Hematopoietic multipotent progenitor cell treated with erythropoietin and hydrocortisone succinate and interleukin-3 and kit ligand, for 8 days (in vitro differentiated cells): ENCODE measurements at places on chromosomes 7 and 10.

GRCh38 chr10:132547421-132547861, 9.9 kb downstream of the INPP5A start:
- no peak for DNase-seq

DNA sequence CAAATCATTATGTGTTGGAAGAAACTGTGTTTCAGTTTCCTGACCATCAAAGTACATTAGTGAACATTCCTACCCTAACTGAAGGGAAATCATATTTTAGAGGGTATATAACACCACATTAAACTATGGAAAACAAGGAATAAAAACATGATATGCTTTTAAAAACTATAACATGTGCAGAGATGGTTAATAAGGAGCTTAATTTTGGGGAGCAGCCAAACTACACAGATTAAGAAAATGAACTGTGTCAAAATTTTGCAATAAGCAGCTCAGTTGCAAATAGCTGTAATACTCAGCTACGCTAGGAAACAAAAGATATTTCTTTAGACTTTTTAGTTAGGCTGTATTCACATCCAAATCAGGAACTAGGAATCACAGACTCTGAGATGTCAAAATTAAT, 1115.7 kb upstream of the CELF2 start:
- no peak for DNase-seq

DNA sequence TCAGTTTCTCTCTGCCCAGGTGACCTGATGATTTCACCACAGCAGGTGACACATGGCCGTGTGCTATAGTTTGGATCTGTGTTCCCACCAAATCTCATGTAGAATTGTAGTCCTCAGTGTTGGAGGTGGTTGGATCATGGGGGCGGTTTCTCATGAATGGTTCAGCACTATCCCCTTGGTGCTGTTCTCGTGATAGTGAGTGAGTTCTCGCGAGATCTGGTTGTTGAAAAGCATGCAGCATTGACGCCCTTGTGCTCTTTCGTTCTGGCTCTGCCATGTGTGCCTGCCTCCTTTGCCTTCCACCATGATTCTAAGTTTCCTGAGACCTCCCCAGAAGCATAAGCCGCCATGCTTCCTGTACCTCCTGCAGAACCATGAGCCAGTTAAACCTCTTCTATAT, 85.2 kb upstream of the C1QL3 start:
- DNase-seq: no peak

DNA sequence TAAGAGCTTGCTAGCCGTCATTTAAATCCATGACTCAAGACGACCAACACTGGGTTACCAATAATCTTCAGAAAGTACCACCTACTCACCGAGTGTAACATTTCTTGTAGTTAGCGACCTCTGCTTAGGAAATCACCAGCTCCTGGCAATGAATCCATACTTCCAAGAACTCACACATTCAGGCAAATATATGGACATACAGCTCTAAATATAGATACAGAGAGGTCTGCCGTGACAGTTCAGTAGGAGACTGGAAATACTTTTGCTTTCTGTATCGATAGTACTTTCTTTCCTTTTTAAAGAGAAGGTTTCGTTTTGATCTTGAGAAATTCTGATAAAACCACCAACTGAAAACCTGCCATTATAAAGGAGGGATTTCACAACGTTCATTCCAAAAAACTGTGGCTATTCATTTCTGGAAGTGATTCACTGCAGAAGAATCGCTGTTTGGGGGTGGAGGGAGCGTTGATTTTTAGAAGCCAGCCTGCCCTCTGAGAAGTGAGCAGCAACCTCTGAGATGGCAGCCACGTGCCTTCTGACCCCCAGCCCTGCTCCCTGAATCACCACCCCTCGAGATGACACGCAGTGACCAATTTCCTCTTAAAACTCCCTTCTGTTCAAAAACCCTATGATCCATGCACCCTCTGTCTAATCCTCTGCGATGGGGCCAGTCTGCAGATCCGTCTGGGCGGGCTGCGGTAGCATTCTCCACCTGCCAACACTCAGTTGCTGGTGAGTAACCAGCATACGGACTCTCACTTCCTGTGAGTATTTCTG, 179.0 kb upstream of the KLF14 start:
- peak; percentile 63 for DNase-seq

DNA sequence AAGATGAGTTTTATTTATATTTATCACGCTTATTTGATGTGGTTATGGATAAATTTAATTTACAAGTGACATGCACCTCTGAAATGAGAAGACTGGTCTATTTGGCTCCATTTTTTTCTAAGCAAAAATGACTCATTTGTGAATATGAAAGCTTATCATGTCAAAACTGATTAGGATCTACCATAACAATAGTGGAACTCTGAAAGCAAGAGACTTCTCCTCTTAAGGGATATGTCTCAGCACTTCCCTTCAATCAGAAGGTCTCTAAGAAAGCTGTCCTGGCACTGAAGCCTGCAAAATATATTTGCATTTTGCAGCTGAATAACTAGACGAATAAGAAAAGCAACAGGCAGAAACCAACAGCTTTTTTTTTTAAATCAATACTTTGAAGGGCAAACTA, 12.7 kb downstream of the FAS start:
- DNase-seq: no peak

DNA sequence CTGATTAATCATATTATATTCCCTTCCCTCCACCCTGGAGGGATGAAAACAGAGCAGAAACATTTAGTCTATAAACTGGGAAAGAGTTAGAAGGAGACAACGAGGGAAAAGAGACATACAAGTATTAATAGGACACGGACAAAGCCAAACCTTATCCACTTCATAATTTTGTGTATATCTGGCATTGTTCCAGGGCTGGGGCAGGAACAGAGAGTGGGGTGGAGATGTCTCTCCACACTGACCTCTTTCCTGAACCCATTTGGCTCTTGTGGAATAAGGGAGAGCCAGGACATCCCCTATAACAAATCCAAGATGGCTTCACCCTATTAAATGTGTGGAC, 43.7 kb upstream of the TSPAN33 start:
- DNase-seq: no peak

- no peak for DNase-seq
Observed at GRCh38 chr10:71191551-71192076, 20.8 kb upstream of the UNC5B start.

DNA sequence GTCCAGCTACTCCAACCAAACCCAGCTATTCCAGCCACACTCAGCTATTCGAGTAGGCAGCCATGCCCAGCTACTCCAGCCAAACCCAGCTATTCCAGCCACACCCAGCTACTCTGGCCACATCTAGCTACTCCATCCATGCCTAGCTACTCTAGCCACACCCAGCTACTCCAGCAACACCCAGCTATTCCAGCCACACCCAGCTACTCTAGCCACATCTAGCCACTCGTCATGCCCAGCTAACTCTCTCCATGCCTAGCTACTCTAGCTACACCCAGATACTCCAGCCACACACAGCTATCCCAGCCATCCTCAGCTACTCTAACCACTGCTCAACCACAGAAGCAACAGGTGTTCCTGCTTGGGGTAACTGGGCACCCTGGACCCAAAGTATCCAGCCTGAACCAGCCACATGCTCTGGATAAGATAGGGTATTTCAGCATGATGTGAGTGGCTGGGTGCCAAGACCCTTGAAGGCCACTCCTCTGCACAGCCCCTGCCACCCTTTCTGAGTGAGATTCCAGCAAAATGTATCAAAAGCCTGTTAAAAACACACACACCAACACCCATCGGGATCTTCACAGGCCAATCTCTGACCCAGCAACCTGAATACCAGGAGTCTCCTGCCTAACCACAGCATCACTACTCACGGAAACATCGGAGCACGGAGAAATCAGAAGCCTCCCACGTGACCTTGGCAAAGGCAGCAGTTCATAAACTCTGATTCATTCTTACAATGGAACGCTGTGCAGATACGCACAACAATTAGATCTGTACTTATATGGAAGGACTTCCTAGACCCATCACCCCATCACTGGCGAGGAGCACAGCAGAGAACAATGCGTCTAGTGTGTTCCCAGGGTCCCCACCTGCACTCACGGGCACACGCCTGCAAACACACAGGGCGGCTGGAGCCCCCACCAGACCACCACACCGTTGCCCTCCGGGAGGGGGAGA, 51.8 kb upstream of the DNAAF5 start:
- DNase-seq: no peak

GRCh38 chr7:151209588-151209987, 700 bp downstream of the H2BK1 start:
- no peak for DNase-seq

- DNase-seq: no peak
Observed at GRCh38 chr7:78543976-78544375, 745.4 kb downstream of the PHTF2 start.

- DNase-seq: no peak
Observed at GRCh38 chr10:4312051-4312835, 513.8 kb upstream of the AKR1E2 start.

DNA sequence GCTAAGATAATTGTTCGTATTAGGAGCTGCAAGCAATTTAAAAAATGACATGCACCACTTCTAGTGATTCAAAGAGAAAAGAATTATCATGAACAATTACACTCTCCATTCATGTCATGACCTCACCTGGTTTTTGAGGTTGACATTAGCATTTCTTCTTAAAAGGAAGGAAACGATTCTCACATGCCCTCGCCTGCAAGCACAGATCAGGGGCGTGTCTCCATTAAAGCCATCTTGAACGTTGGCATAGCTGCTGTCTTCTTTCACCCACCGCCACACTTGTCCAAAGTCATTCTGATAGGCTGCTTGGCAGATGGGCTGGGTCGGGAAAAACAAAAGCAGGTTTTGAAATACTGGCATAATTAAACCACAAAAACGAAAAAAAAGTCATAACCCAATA, 19.9 kb downstream of the ANKRD22 start:
- no peak for DNase-seq

DNA sequence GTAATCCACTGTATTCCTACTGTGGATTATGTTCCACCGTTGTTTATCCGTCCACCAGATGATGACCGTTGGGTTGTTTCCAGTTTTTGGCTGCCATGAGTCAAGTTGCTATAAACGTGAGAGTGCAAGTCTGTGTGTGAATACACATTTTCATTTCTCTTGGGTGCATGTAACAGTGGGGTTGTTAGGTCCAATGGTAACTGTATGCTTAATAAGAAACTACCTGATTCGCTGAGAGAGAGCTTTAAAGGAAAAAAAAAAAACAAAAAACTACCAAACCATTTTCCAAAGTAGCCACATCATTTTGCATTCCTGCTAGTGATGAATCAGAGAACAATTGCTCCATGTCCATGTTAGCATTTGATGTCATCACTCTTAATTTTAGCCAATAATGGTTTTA, 15.9 kb downstream of the UBN2 start:
- DNase-seq: no peak

- no peak for DNase-seq
Observed at GRCh38 chr7:13949445-13949844, 40.0 kb downstream of the ETV1 start.

DNA sequence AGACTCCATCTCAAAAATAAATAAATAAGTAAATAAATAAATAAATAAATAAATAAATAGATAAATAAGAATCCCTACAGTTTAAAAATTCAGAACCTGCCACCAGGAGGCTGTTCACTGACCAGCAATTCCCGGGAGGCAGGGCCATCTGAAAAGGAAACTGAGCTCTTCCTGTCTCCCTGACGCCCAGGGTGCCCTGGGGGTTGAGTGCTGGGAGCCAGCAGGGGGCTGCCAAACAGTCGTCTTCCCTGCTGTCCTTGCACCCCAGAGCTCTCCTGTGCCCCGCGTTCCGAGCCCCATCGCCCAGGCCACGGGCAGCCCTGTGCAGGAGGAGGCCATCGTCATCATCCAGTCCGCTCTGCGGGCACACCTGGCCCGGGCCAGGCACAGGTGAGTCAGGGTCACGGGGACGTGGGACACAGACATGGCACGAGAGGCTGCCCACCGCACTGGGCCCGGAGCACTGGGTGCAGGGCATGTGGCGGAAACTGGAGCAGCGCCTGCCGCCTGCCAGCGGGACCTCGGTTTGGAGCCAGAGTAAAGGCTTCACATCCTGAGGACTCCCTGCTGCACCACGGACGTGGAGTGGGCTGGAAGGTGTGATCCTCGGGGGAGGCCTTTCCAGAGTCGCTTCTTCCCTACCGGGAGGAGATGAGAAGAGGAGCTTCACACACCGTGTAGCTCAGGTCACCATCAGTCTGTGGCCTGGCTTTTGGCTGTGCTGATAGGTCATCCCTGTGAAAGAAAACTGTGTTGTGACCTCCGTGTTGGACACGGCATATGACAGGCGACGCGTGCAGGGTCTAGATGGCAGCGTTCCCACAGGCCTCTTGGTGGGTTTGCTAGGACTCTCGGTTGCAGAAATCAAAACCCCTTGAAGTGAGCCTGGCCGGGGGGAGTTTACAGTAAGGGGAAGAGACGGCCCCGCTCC, 25.9 kb upstream of the TTYH3 start:
- no peak for DNase-seq

GRCh38 chr7:81632418-81632817, 137.4 kb downstream of the HGF start:
- no peak for DNase-seq

DNA sequence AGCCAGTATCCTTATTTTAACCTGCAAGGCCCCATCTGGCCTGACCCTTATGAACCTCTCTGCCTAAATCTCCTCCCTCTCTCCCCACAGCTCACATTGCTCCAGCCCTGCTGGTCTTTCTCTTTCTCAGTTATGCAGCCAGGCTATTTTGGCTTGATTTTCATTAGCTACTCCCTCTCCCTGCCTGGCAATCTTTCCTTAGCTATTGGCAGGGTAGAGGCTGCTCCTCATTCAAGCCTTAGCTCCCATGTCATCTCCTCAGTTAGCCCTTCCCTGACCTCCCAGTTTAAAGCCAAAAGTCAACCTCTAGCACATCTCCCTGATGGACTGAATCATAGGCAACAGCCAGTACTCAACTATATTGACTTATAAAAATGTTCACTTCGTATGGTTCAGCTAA, 214.4 kb upstream of the CELF2 start:
- DNase-seq: no peak

- DNase-seq: no peak
Observed at GRCh38 chr10:90834326-90834725, 23.5 kb downstream of the HTR7 start.

- DNase-seq: no peak
Observed at GRCh38 chr10:79301754-79302530, 45.3 kb upstream of the PPIF start.

DNA sequence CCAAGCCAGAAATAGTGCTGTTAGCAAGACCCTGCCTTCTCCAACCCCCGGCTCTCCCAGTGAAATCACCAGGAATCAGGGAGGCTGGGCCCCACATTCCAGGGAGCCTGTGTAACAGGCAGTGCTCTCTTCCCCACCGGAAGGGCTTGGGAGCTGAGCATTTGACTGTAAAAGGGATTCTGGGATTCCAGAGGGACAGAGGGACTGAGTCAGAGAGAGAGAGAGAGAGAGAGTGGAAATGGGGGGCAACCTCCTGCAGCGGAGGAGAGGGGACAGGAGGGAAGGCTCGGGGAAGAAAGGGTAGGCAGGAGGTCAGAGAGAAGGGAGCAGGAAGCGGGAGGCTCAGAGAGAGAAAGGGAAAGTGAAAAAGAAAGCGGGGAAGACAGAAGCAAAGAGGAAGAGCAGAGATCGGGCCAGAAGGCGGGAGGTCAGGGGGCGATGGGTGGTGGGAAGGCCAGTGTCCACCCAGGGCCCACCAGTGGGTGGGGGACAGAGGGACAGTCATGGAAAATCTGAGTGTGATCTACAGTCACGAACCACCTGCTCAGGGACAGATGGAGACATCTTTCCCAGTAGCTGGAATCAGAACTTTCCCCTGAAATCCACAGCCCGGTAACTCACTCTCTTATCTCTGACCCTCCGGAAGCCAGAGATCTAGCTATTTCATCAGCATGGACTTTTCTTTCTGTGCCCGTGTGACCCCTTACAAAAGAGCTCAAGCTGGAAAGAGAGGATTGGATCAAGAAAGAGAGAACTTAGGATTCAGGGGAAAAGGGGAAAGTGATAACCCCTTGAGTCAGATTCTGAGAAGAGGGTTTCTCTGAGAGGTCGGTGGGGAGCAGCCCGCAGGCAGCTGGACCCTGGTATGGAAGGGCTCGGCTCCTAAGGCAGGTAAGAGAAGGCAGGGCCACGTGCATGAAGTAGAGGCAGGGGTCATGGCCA, 4.6 kb upstream of the SERPINE1 start:
- no peak for DNase-seq
